ENCODE measurements at places on chromosomes 13 and 19.

DNA sequence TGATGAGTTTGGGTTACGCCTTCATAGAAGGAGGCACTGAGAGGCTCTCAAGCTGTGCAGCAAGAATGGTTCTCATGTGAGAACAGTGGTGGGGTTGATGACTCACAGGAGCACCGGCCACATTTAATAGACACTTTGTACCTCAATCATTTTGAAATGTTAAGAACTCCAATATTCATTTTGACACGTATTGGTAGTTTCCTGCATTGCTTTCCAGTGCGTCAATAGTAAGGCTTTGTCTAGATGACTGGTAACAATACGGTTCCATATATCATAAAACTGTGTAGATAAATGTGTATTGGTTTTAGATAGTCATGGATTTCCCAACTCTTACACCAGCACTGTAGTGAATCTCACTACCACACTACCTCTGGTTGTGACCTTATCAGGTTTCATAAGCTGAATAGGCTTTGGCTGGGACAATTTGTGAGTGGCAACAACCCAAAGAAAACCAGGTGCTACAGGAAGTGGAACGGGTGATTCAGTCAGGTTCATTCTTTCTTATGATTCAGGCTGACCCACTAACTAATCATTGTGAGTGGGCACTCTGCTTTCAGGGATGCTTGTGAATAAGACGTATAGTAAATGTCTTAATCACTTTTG, 362.6 kb downstream of the KLF5 start:
- no peak for DNase-seq

DNA sequence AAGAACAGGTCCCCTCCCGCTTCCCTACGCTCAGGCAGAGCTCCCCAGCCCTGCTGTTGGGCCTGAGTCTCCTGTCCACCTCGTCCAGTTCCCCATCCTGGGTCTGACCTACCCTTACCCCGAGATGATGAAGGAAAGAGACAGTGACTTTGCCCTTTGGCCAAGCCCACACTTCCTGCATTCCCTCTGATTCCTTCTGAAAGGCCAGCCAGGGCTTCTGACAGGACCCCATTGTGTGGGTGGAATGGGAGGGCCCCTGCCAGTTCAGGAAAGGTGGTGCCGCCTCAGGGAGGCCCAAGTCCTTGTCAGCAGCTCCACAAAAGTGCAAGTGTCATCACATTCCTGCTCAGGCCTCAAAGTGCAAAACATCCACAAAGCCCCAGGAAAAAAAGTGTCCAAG, 177.8 kb downstream of the PAN3 start:
- DNase-seq = no peak

DNA sequence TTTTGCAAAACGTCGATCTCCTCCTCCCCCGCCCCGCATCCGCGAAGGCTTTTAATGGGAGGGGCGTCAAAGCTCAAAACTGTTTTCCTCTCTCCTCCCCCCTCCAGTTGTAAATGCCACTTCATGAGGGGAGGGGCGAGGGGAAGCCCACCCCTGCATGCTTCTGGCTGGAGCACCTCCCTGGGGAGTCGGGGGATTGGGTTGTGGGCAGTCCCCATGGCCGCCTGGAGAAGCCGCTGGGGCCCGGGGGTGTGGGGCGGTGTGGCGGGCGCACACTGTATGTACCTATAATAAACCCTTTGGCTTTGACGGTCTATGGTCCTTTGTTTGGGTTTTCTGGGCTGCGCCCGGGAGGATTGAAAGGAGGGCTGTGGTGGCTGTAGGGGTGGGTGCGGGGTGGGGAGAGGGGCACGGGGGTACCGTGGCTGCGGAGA, 505 bp upstream of the SHKBP1 start:
- DNase-seq = no peak

DNA sequence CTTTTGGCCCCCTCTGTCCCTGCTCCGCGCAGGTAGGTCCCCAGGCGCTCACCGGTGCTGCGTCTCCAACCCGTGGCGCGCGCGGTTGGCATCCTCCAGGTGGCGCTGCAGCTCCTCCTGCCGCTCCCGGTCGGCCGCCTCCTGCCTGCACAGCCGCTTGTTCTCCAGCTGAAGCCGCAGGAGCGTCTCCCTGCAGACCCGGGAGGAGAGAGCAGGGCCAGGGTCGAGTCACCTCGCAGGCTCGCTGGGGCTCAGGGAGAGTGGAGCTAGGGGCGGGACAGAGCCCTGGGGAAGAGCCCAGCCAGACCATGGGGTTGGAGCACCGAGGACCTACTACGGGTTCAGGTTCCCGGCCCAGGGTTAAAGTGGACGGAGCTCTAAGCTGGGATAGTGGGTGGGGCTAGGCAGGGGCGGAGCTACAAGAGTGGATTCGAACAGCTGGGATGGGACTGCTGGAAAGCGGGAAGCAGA, 9.3 kb downstream of the HOOK2 start:
- no peak for DNase-seq

DNA sequence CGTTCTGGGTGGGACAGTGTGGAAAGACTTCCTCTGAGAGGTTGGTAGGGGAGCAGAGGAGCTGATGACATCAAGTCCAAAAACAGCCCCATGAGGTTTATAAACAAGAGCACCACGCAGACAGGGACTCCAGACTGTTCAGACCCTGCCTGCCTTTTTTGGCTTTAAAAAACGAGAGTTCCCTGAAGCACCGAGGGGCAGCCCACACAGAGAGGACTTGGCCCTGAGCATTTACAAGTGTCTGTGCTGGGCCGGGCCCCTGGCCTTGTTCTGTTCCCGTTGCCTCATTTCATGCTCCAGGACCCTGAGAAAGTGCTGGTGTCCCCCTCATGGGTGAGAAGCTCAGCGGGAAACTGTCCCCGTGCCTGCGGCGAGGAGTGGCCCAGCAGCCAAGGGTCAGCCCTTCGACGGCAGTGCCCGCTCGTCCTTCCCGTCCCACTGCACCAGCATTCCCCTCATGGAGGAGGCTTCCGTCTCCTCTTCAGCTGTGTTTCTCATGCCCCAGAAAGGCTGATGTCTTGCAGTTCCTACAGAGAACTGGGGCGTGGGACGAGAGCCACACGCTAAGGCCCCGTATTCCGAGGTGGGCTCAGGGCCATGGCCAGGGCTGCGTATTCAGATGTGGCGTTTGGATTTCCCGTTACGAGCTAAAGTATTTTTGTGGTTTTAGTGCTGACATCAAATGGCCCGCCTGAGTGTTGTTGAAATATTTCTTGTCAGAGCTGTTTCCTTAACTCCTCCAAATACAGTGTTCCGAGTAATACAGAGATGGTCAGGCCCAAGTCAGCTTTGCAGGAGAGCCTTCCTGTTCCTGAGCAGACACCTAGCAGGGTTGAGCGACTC, 93.5 kb downstream of the ATP11A start:
- no peak for DNase-seq

DNA sequence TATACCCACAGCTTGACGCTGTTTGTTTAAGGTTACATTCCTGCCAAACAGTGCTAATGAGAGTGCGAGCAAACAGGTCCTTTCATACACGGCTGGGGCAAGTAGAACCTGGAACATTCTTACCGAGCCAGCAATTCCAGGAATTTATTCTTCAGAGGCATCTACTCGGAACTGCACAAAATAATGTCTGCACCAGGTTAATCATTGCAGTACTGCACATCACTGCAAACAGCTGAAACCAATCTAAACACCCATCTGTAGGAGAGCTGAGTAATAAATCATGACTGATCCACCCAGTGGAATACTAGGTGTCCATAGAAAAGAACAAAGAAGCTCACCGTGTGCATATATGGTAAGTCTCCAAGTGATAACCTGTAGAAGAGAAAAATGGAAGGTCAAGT, 1.2 kb upstream of the ZNF579 start:
- DNase-seq = no peak

GRCh38 chr13:94371855-94372254, 107.6 kb downstream of the DCT start:
- no peak for DNase-seq

DNA sequence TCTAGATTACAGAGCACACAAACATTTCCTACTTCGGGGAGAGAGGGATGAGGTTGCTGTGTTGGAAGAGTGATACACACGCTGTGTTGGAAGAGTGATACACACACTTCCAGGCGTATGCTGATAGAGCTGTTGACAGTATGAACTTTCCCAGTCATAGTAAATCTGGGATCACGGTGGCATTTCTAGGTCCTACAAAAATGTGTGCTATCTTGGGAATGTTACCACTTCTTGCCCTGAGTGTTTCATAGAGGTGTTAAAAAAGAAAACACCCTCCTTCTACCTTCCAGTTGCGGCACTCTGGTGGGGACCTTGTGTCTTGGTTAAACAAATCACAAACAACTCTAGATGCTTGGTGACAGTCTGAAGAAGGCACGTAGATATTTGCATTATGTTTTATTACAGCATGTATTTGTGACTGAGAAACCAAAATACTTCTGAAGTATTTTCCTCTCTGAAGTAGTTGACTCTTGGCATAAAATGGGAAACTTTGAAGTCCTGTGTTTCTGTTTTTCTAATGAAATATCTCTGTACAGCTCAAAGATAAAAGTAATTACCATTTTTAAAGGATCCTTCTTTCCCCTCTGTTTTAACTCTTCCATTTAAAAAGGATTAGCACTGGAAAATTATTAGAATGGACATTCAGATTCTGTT, 52.5 kb downstream of the ARHGAP35 start:
- DNase-seq = no peak

GRCh38 chr13:91372911-91373310, 25.4 kb downstream of the MIR17HG start:
- no peak for DNase-seq

DNA sequence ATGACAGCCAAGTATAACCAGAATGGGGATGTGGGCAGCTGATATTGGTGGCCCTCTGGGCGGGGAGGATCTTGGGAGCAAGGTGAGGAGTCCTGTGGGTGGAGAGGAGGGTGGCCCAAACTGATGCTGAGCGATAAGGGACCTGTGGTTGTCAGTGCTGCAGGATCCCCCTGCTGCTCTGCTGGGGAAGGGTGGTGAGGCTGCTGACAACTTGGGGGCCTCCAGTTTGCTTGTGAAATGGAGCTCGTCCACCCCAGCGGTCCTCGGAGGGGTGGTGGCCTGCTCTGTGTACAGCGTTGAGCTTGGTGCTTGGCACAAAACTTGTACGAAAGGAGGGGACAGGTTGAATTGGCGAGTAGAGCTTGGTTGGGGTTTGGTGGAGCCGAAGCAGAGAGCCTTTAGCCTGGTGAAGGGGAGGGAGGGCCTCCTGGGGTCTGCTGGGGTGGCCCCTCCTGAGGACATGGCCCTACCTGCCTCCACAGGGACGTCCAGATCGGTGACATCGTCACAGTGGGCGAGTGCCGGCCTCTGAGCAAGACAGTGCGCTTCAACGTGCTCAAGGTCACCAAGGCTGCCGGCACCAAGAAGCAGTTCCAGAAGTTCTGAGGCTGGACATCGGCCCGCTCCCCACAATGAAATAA, 2.9 kb downstream of the RPS11 start:
- no peak for DNase-seq

GRCh38 chr13:73187106-73187505, 128.3 kb downstream of the KLF5 start:
- DNase-seq = no peak

DNA sequence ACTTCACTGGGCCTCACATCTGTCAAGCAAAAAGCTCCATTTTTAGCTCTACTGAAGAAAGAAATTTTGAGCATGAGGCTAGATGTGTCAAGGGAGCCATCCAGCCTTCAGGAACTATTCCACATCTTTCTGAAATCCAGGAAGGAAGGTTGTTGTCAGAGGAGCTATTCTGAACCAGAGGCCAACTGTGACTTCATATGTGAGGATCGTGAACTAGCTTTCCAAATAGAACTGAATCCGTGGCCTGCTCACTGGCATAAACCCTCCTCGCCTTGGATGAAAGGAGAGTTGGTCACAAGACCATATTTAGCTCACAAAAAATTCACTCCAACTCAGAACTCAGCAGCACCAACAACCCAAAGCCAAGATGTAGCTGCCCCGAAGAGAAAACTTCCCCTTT, 195.8 kb downstream of the FOXO1 start:
- DNase-seq = no peak

DNA sequence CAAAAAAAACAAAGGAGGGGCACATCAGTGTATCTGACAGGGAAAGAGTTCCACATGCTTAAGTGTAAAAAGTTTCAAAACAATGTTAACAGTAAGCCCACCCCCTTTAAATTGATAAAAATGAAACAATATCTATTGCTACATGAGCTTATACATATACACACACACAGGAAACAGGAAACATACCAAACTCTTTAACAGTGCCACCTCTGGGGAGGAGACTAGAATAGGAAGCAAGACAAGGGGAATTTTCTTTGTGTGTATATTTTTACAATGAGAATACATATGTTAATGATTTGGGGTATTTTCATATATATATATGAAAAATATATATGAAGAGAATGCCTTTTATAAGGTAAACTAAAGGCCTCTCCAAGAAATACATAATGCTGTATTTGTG, 44.7 kb downstream of the TPT1 start:
- no peak for DNase-seq

- no peak for DNase-seq
Measured at GRCh38 chr13:74006666-74007065, 127.5 kb downstream of the KLF12 start.

- no peak for DNase-seq
Measured at GRCh38 chr19:33459222-33460090, 62.1 kb downstream of the PEPD start.

DNA sequence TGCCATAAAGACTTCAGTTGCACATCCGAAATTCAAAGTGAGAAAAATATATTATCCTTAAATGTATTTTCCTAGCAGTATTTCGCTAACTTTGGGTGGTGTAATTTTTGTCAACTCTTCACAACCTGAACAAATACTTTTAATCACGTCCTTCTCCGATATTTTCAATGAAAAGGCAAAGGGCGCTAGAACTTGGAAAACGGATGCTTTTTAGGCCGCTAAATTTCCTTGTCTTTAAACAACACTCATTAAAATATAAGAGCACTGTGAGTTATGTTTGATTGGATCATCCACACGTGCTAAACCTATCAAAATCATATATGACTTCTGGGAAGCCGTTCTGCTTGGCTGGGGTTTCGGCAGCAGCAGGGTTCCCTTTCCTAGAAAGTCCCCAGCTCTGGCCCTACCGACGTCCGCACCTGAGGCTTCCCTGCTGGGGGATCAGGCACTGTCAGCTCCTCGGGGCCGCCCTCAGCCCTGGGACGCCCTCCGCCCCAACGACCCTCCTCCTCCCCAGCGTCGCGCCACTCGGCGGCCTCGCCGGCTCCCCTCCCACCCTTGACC, 462 bp upstream of the MPHOSPH8 start:
- DNase-seq = no peak

GRCh38 chr13:65470781-65471180, 1759.4 kb downstream of the PCDH9 start:
- DNase-seq = no peak

- DNase-seq = no peak
Measured at GRCh38 chr13:97215325-97215724, 6.8 kb upstream of the MBNL2 start.

GRCh38 chr19:55646889-55647731, 902 bp upstream of the CCDC106 start:
- DNase-seq = no peak

GRCh38 chr19:13269348-13269747, 119.1 kb downstream of the IER2 start:
- no peak for DNase-seq

DNA sequence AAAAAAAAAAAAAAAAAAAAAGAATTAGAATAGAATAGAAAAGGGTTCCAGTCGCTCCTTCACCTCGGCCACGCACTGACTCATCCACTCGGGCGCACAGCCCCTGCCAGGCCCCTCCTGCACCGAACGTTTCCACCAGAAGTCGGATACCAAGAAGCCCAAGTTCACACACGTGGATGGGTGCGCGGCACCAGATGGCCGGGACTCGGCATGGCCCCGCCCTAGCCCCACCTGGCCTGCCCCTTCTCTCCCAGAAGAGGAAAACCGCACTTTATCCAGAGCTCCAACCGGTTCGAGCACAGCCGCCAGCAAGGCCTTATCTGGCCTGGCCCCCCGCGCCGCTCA, 5.9 kb downstream of the PRR36 start:
- DNase-seq = no peak

GRCh38 chr19:19528721-19529490, at the start of gene YJEFN3:
Gene YJEFN3 (plus strand): TSS chr19:19528911. CDS start chr19:19528933, 22 bp downstream.
- no peak for DNase-seq
